ENCODE measurements at places on chromosomes 7 and 10.

- DNase-seq = no peak
These were observed 166.9 kb downstream of the GLI3 start for GRCh38 chr7:42070068-42070467.

DNA sequence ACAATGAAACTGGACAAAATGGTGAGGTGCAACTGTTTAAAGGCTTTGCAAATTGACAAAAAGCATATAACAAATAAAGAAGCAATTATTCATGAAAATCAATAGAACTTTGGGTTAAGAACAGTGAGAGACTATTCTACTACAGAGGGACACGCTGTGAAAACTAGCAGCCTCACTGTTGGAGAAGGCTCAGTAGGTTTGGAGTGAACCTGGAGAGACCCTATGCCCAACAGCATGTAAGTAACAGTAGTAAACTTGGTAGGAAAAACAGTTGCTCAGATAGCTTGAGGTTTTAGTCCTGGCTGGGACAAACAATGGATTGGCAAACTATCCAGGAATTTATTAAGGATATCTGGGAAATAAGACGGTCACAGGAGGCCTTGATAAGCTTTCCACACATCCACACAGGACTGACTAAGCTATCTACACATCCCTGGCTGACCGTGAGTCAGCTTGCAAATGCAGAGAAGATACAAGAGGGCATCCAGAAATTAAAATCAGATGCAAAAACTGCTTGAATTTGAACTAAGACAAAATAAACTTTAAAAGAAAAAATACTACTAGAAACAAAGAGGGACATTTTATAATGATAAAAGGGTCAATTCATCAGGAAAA lies 15.9 kb downstream of the FAM149B1 start:
- DNase-seq = no peak

DNA sequence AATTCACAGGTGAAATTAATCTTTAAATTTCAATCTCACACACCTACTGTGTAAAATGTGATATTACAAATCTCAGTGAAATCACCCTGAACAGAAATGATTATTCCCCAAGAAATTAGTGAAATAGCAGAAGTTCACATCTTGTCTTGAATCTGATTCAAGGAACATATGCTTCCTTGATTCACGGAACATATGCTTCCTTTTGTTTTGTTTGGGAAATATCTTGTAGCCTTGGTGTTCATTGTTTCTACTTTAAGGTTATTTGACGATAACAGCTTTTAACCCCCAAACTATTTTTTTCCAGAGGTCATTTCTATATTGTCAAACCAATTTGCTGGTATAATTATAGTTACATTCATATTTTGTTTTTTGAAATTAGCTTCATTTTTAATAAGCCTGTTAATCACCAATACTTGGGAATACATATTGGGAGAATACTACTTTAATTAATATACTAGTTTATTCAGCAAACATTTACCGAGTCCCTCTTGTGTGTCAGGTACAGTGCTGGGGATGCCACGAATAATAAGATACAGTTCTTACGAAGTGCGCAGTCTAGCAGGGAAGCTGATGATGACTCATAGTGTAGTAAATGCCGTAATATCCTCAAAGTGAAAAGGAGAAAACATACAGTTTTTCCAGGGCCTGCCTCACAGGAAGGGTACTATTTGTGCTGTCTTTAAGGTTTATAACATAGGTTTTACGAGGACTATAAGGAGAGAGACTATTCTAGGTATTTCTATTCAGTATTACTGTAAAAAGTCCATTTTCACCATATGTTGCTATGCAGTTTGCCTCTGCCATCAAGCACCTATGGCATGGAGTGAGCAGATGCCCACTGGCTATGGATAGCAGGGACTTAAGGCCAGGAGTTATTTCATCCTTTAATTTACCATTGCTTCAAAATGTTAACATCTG lies 32.5 kb downstream of the PRKAR2B start:
- DNase-seq = no peak

- DNase-seq = no peak
These were observed 29.0 kb downstream of the AGAP3 start for GRCh38 chr7:151115121-151115835.

- no peak for DNase-seq
These were observed 273.5 kb downstream of the FGFR2 start for GRCh38 chr10:121324678-121325213.

DNA sequence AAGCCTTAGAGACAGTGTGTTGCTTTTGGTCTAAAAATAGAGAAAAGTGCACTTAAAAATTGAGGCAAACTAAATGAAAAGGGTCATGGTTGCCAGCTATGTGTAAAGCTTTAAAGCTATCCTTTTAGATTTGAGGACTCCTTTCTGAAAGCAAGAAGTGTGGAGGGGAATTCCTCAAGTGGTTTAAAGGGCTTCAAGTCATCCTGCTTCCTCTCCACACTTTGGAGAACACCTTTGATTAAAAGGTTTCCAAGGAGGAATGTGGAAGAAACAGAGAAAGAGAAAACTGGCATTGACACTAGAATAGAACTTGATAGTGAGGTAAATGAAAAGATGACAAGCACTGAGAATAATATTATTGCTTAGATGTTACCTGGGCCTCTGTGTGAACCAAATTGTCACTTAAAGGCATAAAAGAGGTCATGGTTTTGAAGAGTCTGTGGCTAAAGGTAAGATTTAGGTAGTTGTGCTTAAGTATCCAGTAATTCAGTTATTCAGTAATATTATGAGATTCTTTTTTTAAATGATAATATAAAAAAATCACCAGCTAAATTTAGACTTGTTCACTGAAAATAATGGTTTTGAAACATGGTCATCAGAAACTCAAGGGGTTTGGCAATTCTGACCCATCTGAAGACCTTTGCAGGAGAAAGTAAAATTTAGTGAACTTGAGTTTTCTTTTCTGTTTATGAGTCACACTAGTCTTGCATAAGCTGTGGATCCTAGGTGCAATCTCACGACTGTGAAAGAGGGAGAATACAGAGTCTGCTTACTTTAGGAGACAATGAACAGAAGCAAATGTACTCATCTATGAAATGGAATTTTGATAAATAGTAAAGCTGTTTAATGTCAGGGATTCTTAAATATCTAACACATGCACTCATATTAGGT lies 466.0 kb downstream of the KIF20B start:
- no peak for DNase-seq

DNA sequence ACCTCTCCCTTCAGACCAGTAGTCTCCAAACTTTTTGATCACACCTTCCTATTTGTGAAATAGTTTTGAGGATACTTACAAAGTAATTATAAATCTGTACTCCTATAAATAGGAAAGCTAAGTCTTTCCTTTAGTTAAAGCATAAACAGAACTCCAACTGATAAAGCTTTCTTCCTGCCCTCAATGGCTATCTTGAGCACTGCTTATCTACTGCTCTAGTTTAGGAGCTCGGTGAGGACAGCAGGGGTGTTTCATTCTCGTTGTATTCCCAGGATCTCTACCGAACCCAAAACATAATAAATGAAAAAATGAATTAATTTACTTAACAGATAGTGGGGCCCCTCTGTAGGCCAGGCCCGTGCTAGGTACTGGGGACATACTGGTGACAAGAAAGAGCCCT lies 17.7 kb downstream of the SORBS1 start:
- no peak for DNase-seq

GRCh38 chr10:129937351-129937751 lies 26.7 kb downstream of the EBF3 start:
- DNase-seq = no peak

GRCh38 chr7:28687537-28687936 lies 270.6 kb downstream of the TRIL start:
- DNase-seq = no peak

DNA sequence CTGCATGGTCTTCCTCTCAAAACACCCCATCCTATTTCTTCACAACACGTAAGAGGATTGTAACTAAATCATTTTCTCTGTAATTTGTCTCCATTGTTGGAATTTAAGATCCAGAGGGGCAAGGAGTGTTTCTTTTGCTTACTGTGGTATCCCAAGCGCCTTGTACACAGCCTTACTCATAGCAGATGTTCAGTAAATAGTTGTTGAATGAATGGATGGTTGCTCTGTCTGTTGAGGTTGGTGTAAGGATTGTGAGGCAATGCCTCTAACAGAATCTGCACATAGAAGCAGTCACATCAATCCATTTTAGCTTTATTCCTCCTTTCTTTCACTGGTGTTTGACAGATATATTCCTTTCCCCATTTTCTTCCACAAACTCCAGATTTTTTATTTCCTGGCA lies 90.1 kb downstream of the ZNF365 start:
- DNase-seq = no peak

GRCh38 chr7:128694738-128695137 lies 22.6 kb downstream of the GARIN1A start:
- DNase-seq = no peak

DNA sequence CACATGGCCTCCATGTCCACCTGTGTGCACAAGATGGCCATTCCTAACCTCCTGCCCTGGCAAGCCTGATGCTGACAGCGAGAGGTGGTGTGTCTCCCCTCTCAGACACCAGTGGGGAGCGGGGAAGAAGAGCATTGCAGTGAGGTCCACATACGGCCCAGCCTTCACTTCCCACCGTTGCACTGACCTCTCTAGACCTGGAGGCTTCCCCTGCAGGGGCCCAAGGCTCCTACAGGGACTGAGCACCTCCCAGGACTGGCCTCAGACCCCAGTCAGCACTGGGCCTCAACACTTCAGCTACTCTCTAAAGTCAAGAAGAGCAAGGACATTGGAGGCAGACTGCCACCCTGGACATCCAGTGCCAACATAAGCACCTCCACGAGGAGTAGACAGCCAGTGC lies 15.9 kb downstream of the STK32C start:
- DNase-seq = no peak

- no peak for DNase-seq
These were observed 55.9 kb downstream of the DLD start for GRCh38 chr7:107946881-107947280.

DNA sequence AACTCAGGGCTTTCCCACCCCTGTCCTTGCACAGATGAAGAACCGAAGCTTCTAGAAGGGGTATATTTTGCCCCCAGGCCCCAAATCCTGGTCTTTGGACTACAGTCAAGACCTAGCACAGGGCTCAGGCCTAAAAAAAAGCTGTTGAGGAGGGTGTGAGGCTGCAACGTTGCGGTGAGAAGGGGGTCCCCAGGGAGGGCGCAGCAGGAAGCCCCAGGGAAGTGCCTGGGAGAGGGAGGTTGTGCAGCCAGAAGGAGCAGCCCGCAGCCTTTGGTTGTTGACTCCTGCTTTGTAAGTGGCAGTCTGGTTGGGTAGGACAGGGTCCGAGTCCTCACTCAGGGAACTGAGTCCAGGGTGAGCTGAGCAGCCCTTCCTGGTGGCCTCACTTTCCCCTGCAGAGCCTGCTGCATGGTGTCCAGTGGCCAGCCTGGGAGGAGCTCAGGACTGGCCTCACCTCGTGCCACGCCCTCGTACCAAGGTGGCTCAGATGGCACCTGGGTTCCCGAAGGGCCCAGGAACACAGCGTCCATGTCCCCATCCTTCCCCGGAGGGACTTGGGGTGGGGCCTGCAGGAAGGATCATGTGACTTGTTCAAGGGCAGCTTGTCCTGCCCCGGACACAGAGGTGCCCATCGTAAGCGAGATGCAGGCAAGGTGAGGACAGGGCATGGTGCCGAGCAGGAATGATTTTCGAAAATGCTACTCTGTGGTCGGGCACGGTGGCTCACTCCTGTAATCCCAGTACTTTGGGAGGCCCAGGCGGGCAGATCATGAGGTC lies 166.4 kb upstream of the TNRC18 start:
- no peak for DNase-seq

DNA sequence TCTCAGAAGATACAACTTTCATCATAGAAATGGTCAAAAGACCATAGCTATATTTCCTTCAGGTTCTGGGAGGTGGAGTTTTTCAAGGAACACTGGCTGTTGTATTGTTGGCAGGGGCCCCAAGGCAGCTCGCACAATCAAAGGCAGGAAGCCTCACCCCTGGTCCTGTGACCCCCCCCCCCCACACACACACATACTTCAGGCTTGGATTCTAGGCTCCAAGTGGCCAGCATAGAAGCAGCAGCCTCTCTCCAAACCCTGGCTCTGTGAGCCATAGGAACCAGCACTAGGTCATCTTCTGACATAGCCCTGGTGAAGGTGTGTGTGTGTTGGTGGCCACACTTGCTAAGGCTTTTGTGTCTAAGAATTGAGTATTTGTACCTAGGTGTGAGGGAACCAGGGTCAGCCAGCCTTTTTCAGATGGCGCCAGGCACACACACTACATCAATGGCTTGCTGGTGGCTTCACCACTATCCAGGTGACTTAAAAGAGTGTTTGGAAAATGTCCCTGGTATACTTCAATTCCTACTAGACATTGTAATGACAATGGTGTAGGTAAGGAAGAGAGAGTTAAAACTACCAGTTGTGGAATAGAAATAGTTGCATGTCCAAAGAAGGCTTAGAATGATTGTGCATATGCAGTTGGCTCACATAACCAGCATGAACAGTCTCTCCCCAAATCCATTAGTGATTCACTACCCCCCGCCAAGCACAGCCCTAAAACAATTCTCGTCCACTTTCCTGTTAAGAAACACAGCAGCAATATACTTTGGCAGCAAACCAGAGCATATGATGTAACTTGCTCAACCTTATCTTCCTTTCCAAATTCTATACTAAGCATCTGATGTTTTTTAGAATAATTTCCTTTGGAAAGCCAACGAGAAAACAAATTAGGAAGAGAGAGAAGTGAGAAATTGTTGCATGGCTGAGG lies 91.3 kb downstream of the AVL9 start:
- DNase-seq = no peak

DNA sequence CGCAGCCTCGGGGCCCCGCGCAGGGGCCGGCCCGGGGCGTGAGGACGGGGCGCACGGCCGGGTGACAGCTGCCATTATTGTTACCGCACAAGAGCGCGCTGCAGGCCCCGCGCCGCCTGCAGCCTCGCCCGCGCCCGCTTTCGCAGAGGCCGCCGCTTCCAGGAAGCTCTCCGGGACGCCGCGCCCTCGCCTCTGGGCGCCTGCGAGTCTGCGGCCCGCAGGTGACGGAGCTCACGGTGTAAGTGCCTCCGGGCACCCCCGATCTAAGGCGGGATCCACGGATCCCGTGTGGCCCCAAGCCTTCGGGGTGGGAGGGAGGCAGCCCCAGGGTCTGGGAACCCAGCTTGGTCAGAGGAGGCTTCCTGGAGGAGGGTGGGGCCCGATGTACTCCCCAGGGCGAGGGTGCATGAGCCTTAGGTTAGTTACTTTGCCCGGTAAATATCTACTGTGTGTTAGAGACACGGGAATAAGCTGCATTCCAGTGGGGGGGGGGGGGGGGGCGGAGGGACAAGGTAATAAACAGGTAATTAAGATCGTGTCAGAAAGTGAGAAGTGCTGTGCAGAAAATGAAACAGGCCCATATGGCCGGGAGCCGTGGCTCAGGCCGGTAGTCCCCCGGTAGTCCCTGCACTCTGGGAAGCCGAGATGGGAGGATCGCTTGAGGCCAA lies 638 bp downstream of the IQCE start:
- DNase-seq = no peak

DNA sequence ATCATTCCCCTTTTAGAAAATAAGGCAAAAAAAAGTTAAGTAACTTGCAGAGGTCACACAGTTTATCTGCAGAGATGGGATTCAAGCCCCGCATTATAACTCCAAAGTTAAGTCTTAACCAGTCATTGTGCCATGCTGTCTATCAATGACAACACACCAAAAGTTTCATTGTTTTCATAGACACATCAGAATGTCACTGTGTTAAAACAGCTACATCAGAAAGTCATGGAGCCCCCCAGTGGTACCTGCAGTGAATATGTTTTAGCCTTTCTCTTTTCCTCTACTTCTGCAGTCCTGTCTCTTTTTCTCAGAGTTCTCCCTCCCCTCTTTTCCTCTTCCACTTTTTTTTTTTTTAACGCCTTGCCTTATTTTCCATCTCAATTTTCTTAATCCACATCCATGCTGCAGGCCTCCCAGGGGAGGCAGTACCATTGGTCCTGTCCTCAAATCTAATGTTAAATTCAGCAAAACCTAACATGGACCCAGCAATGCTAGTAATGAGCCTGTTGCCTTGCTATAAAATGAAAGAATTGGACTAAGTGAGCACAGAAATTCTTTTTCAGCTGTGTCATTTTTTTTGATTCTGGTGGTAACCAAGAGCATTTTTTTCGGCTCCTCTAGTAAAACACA lies 3.8 kb upstream of the NRCAM start:
- no peak for DNase-seq

Data from urinary bladder (tissue), 4 donors.